ENCODE measurements at places on chromosomes 12 and 14. TPM values are rescaled to one million over a fixed set of nuclear protein-coding genes. Genes with fewer than 3 reads are reported as not detected.

IPO4 gene
- total RNA-seq = 19.1 TPM

DBX2 gene
- total RNA-seq = 0.22 TPM

CEP128 gene
- 19.5 TPM for total RNA-seq

TAS2R9 gene
- total RNA-seq = not detected

GUCY2C gene
- 0.11 TPM for total RNA-seq

SSTR1 gene
- total RNA-seq = 3.2 TPM

Measured in camera-type eye (tissue), 1 donor.